Activated CD4-positive, alpha-beta T cell treated with anti-CD3 and anti-CD28 coated beads for 36 hours (primary cell): ENCODE measurements at places on chromosomes 2 and 18.
A peak's percentile ranks its signal among the peaks of the same experiment; 100 is the strongest.

DNA sequence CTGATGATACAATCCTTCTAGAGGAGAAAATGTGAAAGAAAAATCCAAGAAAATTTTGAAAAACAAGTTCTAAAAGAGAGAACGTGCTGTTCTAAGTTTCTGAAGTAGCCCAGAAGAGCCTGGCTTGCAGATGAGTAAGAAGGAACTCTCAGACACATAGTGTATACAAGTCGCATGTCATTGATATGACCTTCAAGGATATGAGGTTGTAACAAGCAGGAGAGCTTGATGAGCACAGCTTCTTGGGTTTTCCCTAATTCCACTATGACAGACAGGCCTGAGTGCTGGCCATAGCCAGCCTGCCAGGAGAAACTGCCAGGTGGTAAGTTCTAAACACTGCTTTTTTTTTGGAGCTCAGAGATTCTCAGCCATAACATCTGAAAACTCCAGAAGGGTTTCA lies 235.7 kb upstream of the SIX2 start:
- no peaks in the 10 kb centered on the region for H3K4me1 ChIP-seq
- DNase-seq: no peak
- H3K4me3 ChIP-seq: no peak overlapping the region
- H3K36me3 ChIP-seq: no peaks in the 10 kb centered on the region
- peaks cover 13% of the 10 kb centered on the region for H3K27me3 ChIP-seq

DNA sequence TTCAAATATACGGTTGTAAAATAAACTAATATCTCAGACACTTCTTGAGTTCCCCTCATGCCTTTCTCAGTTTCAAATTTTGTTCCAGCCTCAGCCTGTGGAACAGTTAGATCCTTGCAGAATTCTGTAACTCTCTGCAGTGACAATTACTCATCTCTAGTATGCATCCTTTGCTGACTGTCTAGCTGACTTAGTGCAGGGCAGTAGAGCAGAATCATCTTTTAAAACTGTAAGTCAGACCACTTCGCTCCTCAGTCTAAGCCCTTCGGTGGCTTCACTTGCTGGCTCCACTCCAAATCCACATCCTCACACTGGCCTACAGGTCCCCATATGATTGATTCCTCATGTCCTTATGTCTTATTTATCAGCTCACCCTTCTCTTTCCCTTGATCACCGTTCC lies 164.1 kb upstream of the ZSWIM2 start:
- H3K4me3 ChIP-seq: no peak overlapping the region
- H3K4me1 ChIP-seq: no peaks in the 10 kb centered on the region
- no peak for DNase-seq
- no peaks in the 10 kb centered on the region for H3K36me3 ChIP-seq

DNA sequence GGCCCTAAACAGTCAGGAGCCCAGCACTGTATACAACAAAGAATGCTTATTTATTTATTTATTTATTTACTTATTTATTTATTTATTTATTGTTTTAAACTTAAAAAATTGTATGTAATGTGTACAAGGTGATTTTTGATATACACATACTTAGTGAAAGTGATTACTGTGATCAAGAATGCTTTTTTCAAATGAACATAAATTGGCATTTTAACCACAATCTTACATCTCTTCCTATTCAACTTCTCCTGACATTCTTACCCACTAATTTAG lies 776.6 kb downstream of the TSN start:
- no peak overlapping the region for H3K4me3 ChIP-seq
- no peak overlapping the region for H3K27ac ChIP-seq
- no peaks in the 10 kb centered on the region for H3K27me3 ChIP-seq
- no peaks in the 10 kb centered on the region for H3K36me3 ChIP-seq
- no peak for DNase-seq

- H3K4me3 ChIP-seq: no peak overlapping the region
- peaks cover 3% of the 10 kb centered on the region for H3K4me1 ChIP-seq
- H3K27me3 ChIP-seq: no peaks in the 10 kb centered on the region
- H3K36me3 ChIP-seq: no peaks in the 10 kb centered on the region
- no peak for DNase-seq
Observed at GRCh38 chr2:187438455-187438854, 9.6 kb downstream of the CALCRL start.

DNA sequence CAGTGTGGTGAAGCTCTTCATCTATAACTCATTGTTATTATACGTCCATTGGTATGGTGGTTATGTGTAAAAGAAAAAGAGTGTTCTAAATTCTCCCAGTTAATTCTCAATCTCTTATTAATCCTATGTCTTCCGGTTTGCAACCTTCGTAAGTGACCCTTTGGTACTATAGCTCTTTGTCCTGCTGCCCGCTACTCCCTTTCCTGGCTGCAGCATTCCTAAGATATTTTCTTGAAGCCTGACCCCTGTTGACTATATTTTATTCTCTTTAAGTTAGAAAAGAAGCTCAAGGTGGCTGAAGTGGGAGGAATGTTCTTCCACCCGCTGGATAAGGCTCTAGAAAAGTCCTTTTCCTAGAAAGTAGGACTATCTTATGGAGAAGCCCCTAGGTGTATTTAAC lies 684.8 kb downstream of the SOCS6 start:
- no peaks in the 10 kb centered on the region for H3K4me1 ChIP-seq
- no peaks in the 10 kb centered on the region for H3K36me3 ChIP-seq
- no peak overlapping the region for H3K4me3 ChIP-seq
- H3K27ac ChIP-seq: no peak overlapping the region

GRCh38 chr18:27276479-27276878 lies 91.4 kb upstream of the CHST9 start:
- no peaks in the 10 kb centered on the region for H3K27me3 ChIP-seq
- H3K4me3 ChIP-seq: no peak overlapping the region
- DNase-seq: no peak
- no peak overlapping the region for H3K27ac ChIP-seq

DNA sequence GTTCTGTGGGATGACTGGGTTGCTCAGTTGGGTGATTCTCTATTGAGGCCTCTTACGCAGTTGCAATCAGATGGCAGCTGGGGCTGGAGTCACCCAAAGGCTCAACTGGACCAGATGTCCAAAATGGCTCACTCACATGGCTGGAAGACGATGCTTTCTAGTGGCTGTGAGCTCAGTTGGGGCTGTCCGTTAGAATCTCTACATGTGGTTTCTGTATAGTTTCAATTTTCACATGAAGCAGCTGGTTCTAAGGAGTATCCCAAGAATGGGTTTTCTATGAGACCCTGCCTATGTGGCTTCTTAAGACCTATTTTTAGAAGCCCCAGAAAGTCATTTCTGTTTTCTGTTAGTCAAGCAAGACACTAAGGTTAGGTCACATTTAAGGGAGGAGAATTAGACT lies 4.4 kb downstream of the XRCC5 start:
- H3K27ac ChIP-seq: peak overlapping the region; percentile 98
- peaks cover 82% of the 10 kb centered on the region for H3K4me1 ChIP-seq
- no peaks in the 10 kb centered on the region for H3K27me3 ChIP-seq
- no peak for DNase-seq
- peaks cover 86% of the 10 kb centered on the region for H3K36me3 ChIP-seq

DNA sequence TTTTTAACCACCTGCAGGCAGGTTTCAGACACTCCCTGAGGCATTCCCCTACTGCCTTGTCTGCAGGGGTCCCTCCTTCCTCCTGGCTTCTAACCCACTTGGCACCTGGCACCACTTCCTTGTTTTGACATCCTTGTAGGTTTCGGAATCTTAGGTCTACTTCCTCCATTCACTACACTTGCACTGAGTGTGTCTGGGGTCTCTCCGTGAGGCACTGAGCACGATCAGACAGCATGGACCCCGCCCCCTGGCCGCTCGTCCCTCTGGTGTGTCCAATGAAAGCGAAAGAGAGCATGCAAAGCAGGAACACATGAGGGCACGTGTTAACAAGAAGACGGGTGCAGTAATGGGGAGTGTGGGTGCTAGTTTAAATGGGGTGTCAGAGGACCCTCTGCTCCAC lies 63.8 kb downstream of the HAUS1 start:
- peak; percentile 36 for DNase-seq
- H3K27me3 ChIP-seq: no peaks in the 10 kb centered on the region
- H3K4me3 ChIP-seq: peak overlapping the region; percentile 14
- peaks cover 18% of the 10 kb centered on the region for H3K4me1 ChIP-seq
- peak overlapping the region; percentile 55 for H3K27ac ChIP-seq
